BJ (cell line): ENCODE measurements at places on chromosomes 13 and 19.

DNA sequence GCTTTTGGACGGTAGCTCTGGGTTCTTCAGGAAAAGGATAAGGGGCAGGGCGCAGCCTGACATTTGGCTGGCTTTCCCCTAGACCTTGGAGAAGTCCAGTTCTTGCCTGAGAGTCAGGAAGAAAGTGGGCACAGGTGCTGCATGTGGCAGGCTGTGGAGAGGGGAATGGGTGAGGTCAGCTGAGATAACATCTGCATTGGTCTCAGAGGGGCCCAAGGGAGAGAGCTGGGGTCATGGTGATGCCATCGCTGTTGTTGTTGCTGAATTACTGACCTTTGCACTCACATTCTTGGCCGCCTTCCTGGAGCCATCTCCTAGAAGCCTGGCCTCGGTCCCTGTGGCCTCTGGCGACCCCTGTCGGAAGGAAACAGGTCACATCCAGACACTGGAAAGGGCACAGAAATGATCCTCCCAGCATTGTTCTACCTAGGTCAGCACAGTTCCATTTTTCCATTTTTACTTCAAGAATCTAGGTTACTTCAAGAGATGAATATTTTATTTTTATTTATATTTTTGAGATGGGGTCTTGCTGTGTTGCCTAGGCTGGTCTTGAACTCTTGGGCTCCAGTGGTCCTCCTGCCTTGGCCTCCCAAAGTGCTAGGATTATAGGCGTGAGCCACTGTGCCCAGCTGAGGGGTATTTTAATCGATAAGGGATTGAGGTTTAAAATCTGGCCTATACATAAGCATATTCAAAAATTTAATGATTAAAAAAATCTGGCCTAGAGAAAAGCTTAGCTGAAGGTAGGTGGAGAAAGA, 6.5 kb upstream of the LIPE start:
- DNase-seq = no peak

- no peak for DNase-seq
These were observed 481.4 kb downstream of the SUCLA2 start for GRCh38 chr13:47519626-47520025.

- no peak for DNase-seq
These were observed 31.9 kb upstream of the FLT1 start for GRCh38 chr13:28526876-28527275.

GRCh38 chr19:28511655-28512054, 701.3 kb downstream of the UQCRFS1 start:
- no peak for DNase-seq

DNA sequence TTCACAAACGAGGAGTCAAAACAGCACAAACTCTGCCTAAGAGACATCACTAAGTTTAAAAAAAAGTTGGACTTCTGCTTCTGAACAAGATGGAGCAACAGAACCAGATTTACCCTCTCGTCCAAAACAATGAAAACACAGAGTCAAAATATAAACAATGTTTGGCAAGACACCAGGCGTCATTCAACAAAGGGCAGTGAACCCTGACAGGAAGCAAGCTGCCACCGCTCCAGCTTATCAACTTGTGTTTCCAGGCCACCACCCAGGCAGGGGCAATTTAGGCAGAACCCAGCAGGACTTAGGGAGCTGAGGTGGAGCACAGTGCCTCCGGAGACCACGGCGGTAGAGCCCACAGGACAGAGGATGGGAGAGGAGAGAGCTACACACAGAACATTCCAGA, 8.6 kb upstream of the NAPA start:
- no peak for DNase-seq

DNA sequence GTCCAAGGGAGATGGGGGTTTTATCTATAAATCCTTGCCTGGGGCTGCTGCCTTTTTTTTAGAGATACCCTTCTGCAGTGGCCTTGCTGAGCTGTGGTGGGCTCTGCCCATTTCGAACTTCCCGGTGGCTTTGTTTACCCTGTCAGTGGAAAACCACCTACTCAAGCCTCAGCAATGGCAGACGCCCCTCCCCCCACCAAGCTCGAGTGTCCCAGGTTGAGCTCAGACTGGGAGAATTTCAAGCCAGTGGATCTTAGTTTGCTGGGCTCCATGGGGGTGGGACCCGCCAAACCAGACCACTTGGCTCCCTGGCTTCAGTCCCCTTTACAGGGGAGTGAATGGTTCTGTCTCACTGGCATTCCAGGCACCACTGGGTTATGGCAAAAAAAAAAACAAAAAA, 21.6 kb downstream of the LGALS13 start:
- DNase-seq = no peak

GRCh38 chr13:79386125-79386826, 19.8 kb downstream of the RBM26 start:
- DNase-seq = no peak

DNA sequence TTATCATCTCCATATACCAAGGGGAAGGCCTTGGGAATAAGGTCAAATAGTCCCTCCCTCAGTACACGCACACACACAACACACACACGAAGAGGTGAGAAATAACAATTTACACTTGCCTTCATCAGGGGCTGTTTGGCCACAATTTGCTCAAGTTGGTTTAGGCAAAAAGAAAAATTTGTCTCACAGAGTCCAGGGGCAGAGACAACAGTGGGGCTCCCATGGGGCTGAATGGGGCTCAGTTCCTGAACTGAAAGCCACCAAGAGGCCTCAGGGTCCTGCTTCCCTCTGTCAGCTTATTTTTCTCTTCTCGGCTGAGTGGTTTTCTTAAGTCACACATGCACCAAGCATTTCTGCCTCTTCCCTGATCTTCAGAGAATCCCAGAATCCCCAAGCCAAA, 35.5 kb downstream of the PCDH8 start:
- DNase-seq = no peak

- no peak for DNase-seq
These were observed 524.9 kb downstream of the FGF9 start for GRCh38 chr13:22195726-22196125.

DNA sequence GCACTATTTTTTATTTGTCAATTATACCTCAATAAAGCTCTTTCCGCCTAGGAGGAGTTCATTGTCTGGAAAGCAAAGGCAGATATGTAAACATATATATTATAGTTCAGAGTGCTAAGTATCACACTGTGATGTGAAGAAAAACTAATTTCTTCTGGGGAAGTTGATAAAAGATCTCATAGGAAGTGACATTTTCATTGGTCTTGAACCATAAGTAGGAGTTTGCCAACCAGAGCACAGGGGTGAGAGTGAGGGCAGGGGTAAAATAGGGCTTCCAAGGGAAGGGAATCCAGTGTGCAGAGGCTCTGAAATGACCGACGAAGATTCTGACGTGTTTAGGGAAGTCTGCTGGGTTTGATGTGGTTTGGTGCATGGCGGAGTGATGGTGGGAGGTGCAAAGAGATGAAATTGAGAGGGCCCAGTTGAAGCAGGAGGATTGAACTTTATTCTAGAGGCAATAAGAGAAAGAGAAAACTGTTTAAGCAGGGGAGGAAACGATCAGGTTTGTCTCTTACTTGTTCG, 780 bp upstream of the GTF2F2 start:
- DNase-seq = no peak

- no peak for DNase-seq
These were observed 1395.8 kb downstream of the SLITRK5 start for GRCh38 chr13:89066868-89067466.
